RWPE1 (cell line): ENCODE measurements at places on chromosomes 1 and 21.
A peak's percentile ranks its signal among the peaks of the same experiment; 100 is the strongest.

DNA sequence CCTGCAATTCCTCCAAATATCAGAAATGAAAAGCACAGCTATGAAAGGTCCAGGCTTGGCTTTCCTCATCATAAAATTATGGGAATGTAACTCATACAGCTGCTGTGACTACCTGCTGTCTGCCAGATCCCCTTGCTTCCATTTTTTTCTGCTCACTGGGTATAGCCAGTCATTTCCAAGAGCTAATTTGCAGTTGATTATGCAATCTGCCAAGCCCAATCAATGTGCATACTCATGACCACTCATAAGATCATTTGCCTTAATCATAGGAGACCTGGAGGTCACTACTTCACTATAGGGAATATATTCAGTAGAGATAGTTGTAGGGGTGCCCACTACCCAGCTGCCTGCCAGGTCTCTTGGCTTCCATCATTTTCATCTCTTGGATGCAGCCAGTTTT is 417.7 kb upstream of the ZRANB2 start:
- no peak for DNase-seq

DNA sequence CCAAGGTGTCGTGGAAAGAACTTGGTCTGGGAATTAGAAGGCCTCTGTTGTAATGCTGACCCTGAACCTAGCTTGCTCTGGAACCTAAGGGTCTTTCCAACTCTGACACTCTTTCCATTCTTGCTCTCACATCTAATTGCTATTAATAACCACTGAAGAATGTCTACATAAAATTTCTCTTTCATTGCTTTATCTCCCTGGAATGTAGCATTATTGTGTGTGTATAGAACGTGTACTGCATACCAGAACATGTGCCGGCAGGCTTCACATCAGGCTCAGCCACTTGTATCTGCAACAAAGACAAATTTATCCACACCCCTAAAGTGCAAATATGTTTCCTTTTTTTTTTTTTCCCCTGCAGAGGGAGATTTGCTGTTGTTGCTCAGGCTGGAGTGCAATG is 13.9 kb upstream of the LAX1 start:
- DNase-seq: peak; percentile 94

DNA sequence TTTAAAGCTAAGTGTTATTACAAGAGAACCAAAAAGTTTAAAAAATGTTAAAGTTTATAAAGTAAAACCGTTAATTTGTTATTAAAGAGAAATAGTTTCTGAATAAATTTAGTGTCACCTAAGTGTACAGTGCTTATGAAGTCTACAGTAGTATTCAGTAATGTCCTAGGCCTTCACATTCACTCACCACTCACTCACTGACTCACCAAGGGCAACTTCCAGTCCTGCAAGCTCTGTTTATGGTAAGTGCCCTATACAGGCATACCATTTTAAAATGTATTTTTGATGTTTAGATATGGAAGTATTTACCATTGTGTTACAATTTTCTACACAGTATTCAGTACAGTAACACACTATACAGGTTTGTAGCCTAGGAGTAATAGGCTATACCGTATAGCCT is 60.1 kb upstream of the GCLM start:
- DNase-seq: no peak

DNA sequence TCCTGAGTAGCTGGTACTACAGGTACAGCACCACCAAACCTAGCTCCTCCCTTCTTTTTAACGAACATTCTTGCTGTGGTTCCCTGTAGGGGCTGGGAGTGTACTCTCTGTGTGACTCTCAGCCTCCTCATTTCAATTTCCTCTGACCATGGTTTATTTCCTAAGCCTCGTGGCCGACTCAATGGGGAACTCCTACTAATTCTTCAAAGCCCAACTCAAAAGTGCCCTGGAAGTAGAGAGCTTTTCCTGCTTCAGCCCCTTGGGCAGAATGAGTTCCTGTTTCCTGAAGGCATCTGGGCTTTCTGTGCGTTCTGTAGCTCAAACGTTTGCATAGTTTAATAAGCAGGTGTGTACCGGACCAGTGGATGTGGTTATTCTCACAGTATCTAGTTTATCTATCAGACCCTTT is 70.9 kb upstream of the ACOT11 start:
- no peak for DNase-seq

- DNase-seq: peak; percentile 2
Measured at GRCh38 chr21:21230672-21231071, 232.5 kb downstream of the NCAM2 start.

GRCh38 chr1:69814926-69815325 is 247.2 kb downstream of the LRRC7 start:
- DNase-seq: no peak

DNA sequence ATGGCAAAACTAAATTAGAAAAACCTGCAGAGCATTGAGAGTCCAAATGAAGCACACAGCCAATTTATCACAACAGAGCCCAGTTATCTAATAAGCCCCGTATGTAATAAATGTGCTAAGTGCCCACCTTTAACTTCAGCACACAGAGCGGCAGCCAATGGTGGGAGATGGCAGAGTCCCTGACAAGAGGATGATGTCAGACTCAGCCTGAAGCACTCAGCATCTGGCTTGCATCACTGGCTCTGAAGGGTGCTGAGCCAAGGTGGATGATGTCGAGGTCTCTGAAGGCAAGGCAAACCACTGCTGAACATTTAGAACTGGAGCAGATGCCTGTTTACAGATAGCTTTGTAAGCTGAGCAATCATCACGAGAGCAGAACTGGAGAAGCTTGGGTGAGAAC is 118.3 kb downstream of the NUF2 start:
- no peak for DNase-seq

DNA sequence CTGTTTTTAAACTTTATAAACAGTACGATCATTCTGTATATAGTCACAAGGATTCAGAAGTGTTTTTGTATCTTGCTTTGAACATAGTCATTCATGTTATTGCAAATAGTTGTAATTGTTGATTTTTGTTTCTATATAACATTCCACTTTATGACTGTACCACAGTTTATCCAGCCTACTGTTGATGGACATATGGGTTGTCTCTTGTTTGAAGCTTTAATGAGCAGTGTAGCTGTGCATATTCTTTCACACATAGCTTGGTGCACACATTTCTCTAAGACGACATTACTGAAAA is 6.1 kb downstream of the CD101 start:
- DNase-seq: no peak

DNA sequence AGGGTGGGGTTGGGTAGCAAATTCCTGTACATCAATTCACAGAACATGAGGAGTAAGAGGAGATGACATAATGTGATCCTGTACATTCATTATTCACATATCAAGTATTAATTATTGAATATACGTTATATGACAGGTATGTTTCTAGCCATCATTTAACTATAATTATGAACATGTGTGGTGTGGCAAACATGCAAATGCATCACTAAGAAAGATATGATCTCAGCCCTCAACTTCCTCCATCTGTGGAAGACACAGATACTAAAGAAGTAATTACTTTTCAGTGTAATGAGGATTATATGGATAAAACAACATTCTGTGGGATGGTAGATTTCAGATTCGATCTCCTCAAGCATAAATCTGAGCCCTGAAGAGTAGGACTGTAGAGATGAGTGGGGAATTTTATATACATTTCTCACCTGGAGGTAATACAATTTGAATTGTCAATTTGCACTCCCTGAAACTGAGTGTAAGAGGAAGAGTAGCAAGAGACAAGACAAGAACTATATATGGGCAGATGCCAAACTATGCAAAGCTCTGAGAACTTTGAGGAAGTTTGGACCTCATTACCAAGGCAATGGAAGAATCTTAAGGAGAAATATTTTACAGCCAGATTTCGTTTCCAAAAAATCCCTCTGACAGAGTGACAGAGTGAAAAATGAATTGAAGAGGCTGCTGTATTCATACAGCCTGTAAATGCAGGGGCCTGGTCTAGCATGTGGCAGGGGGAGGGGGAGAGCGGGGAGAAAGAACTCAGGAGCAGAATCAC is 275.5 kb downstream of the TPR start:
- DNase-seq: no peak

DNA sequence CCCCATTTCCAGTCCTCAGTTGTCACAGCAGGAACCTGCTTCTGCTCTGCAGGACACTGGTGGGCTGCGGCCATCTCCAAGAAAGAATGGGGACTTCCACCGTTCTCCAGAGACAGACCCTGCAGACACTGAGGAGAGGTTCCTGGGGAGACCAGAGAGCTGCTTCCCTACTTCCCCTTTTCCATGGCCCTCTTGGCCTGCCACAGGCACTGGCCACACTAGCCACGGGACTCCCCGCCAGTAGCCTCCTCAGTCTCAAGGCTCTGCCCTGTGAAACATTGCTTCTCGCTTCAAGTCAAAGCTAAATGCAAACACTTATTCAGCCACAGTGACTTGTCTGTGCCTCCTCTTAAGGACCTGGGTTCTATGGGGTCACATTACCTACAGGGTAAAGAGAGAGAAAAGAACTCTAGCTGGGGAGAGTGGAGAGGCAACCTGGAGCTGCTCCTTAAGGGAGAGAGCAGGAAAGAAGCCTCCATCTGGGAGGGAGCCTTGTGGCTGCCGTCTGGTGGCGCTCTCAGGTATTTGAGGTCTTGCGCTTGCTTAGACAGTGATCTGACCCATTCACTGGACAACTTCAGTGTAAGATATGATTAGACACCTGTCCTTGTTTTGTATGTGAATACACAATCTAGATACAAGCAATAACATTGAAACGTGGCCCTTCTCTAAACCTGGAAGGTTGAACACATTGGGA is 5.4 kb upstream of the SLAMF8 start:
- DNase-seq: no peak

- DNase-seq: no peak
Measured at GRCh38 chr1:22330092-22330759, 121.4 kb upstream of the ZBTB40 start.

DNA sequence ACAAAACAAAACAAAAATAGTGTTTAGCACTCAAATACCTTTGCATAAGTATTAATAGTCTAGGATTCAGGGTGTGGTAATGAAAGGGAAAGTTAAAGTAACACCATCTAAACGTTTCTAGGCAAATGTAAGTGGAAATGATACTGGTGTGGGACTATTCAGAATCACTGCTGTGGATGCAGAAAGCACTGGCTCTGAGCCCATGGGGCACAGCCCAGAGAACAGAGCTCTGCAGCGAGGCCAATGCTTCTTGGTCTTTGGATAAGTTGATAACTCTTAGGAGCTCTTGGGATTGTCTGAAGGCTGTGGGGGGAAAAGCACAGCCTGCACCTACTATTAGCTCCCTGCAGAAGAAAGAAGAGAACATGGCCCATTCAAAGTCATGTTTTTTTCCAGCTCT is 21.4 kb upstream of the DNM3 start:
- no peak for DNase-seq

DNA sequence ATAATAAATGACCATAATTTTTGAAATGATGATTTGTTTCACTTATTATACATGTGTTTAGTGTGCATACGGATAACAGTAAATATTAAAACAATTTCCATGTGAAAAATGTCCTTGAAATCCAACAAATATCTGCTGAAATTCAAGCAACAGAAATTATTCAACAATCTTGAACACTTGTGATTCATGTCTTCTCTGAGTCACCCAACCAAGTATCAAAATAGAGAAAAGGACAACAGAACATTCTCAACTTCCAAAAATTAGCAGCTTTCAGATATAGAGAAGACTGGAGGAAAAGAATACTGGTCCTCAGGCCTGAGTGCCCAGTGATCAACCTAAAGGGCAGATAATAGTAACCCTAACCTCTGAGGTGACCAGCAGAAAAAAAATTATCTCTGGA is 90.8 kb downstream of the VAV3 start:
- no peak for DNase-seq

DNA sequence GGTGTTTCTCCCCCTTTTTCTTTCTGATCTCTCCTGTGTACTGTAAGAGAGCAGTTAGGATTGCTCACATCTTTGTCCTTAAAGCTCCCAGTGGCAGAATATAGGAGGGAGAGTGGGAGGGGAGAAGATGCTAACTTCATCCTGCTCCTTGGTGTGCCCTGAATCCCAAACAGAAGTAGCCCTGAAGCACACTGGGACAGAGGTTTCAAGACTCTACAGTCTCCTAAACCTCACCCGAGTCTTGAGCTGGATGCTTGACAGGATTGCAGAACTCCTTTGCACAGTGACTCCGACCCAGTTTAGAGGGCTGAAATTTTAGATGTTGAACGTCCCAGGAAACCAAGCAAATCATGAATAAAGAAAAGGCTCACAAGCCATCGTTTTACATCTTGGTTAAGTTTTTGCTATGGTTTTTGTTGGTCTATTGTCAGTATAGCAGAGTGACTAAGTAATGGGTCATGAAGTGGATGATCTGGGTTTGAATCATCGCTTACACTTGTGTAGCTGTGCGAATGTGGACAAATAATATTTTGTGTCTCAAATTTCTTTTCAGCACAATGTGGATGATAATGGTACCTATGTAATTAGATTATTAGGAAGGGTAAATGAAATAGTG is 37.5 kb downstream of the XCL2 start:
- peak; percentile 77 for DNase-seq

GRCh38 chr1:236558846-236559245 is 35.1 kb downstream of the LGALS8 start:
- no peak for DNase-seq

DNA sequence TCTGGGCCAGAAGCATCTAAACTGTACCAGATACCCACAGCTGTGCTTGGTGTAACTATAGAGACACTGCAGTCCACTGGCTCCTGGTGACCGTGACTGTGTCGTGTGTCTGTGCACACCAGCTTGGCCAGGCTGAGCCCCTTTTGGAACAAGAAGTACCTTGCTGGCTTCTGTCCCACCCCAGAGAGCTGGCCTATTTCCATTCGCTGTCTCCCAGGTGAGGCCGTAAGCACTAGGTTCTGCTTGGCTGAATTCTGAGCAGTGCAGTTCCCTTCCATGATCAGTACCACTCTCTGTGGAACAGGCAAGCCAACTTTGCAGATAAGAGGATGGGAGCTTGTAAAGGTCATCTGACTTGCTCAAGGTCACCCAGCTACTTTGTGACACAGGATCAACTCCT is 119.9 kb upstream of the DNAH14 start:
- DNase-seq: no peak

DNA sequence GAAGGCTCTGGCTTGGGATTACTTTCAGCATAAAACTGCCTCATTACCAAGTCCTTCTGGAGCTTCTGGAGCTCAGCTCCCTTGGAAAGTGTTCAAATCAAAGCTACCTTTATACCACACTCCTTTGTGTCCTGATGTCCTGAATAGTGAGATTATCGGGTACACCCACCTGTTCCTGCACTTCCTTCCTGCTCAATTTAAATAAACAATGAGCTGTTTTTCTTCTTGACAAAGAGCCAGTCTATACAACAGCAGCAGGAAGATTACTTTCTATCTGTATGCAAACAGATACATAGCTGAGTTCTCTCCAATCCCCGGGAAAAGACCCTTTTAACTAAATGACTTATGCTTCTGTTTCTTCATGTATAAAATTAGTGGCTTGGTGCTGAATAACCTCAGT is 258.0 kb upstream of the FMN2 start:
- no peak for DNase-seq
